PC-9 (cell line): ENCODE measurements at places on chromosomes 11 and 22.

GRCh38 chr11:5643585-5643984 lies 18.8 kb downstream of the TRIM34 start:
- no peaks in the 10 kb centered on the region for H3K36me3 ChIP-seq
- H3K4me3 ChIP-seq, result no peak overlapping the region
- H3K27ac ChIP-seq, result no peak overlapping the region
- DNase-seq, result no peak
- H3K27me3 ChIP-seq, result no peaks in the 10 kb centered on the region
- H3K4me1 ChIP-seq, result no peaks in the 10 kb centered on the region

GRCh38 chr11:9700105-9700801 lies 36.4 kb downstream of the SWAP70 start:
- no peaks in the 10 kb centered on the region for H3K27me3 ChIP-seq
- no peaks in the 10 kb centered on the region for H3K4me1 ChIP-seq
- H3K36me3 ChIP-seq, result no peaks in the 10 kb centered on the region
- H3K4me3 ChIP-seq, result no peak overlapping the region
- DNase-seq, result no peak

DNA sequence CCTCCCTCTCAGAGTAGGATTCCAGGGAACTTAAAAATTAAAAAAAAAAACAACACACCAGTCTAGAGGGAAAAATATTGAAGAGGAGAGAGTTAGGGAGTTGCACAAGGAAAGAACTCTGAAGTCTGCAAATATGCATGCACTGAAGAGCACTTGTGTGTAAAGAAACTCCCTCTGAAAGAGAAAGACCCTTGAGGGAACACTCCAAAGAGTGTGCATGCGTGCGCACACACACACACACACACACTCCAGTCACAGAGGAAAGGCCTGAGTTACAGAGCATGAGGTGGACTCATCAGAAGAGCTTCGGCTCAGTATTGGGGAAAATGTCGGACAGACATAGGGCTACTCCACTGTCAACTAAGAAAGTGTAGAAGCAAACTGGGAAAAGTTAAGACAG lies 30.1 kb downstream of the GGTLC2 start:
- no peak for DNase-seq
- H3K4me1 ChIP-seq, result no peaks in the 10 kb centered on the region
- no peaks in the 10 kb centered on the region for H3K36me3 ChIP-seq
- H3K27ac ChIP-seq, result no peak overlapping the region

DNA sequence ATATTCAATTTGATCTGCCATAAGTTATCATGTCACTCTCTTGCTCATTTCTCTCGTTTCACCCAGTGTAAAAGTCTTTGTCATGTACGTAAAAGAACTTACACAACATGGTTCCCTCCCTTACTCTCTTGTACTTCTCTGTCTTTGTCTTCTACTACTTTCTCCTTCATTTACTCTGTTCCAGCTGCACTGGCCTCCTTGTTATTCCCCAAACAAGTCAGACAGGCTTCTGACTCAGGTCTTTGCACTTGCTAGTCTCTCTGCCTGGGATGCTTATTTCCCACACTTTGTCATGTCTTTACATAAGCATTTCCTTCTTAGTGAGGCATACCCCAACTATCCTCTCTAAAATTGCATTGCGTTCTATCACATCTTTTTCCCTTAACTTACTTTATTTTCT lies 117.3 kb downstream of the CYP2R1 start:
- no peak overlapping the region for H3K4me3 ChIP-seq
- no peaks in the 10 kb centered on the region; the same call in 1 of the 2 replicates for H3K4me1 ChIP-seq
- no peaks in the 10 kb centered on the region for H3K27me3 ChIP-seq
- no peak for DNase-seq

DNA sequence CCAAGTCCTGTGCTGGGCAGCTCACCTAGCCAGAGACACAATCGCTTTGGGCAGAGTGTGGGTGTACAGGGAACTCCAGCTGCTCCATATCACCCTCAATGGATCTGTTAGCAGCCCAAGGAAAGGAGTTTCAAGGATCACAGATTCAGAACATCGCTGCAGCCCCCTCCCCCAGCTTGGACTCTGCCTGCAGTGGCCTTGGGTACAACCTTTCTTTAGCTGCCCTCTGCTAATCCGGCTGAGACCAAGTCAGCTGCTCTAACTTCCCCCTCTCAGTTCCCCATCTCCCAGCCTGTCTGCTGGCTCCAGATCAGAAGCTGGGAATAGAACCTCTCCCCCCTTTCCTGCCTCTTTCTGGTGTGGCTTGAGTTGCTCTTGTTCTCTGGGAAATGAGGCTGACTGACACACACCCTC lies 1.3 kb downstream of the TMEM86A start:
- peaks cover 35% of the 10 kb centered on the region for H3K4me1 ChIP-seq
- DNase-seq, result no peak
- no peak overlapping the region for H3K27ac ChIP-seq
- no peaks in the 10 kb centered on the region for H3K36me3 ChIP-seq

DNA sequence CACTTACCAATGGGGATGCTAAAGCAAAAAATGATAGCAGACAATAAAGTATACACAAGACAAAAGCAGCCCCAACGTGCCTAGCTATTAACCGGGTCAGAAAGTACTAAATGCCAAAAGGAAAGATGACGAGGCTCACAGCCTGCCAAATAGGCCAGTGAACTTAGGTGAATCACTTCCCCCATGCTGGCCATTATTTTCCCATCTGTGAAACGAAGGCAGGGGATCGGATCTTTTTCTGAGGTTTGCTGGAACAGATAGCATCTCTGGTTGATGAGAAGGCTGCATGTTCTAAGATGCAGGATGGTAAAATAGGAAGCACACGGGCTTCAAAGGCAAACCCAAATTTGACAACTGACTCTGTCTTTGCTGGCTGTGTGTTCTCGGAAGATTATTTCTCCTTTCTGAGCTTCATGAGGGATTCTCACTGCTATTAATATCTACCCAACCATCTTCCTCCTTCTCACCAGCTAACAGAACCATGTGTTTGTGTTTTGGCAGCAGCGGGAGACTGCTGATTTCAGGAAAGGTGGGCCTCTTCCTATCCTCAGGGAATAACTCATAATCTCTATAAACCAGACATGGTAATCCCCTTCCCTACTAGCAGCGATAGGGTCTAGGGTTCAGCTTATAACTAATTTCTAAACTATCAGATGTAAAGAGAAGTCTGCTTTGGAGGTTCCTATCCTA lies 390.7 kb downstream of the LARGE1 start:
- no peaks in the 10 kb centered on the region for H3K36me3 ChIP-seq
- H3K27ac ChIP-seq, result no peak overlapping the region
- no peaks in the 10 kb centered on the region for H3K4me1 ChIP-seq
- no peak for DNase-seq

DNA sequence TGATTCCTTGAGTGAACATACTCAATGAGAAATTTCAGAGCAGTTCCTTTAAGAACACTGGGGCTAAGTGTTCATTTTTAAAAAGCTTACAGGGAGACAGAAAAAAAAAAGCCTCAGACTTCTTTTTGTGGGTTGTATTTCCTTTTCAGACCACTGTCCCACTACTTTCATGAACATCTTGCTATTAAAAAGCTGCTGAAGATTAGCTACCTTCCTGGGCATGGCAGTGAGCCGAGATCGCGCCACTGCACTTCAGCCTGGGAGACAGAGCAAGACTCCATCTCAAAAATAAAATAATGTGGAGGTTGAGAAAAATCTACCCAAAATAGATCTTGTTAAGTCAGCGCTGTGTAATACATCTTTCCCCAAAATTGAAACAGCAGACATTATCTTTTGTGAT lies 10.8 kb downstream of the TRAF6 start:
- no peak overlapping the region for H3K27ac ChIP-seq
- H3K4me3 ChIP-seq, result no peak overlapping the region
- no peak for DNase-seq
- peaks cover 30% of the 10 kb centered on the region for H3K36me3 ChIP-seq
- no peaks in the 10 kb centered on the region for H3K27me3 ChIP-seq
- H3K4me1 ChIP-seq, result no peaks in the 10 kb centered on the region

GRCh38 chr11:107180236-107180635 lies 162.0 kb upstream of the GUCY1A2 start:
- H3K36me3 ChIP-seq, result no peaks in the 10 kb centered on the region

DNA sequence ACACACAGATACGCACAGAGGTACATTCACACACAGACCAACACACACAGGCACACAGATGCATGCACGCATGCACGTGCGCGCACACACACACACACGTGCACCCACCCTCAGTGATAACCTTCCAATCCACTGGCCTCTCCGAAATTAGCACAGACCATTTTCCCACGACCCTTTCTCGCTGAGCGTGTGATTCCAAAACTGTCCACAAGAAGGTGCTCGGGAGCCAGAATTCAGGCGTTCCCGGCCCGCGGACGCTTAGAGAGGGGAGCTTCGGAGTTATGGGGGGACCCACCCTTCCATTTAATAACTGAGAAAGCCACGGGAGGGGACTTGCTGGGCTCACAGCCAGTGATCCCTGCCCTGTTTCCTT lies 33.8 kb upstream of the SLC35C1 start:
- peaks cover 81% of the 10 kb centered on the region for H3K27me3 ChIP-seq
- H3K4me1 ChIP-seq, result no peaks in the 10 kb centered on the region
- DNase-seq, result no peak
- H3K4me3 ChIP-seq, result peak overlapping the region; percentile 57
- H3K36me3 ChIP-seq, result no peaks in the 10 kb centered on the region

GRCh38 chr22:40748388-40749355 lies 69.4 kb downstream of the MCHR1 start:
- H3K27ac ChIP-seq, result no peak overlapping the region
- no peak for DNase-seq
- H3K27me3 ChIP-seq, result no peaks in the 10 kb centered on the region
- H3K4me3 ChIP-seq, result no peak overlapping the region
- no peaks in the 10 kb centered on the region for H3K36me3 ChIP-seq

- H3K4me3 ChIP-seq, result no peak overlapping the region
- H3K4me1 ChIP-seq, result no peaks in the 10 kb centered on the region
- peaks cover 55% of the 10 kb centered on the region for H3K27me3 ChIP-seq
- H3K27ac ChIP-seq, result no peak overlapping the region
These were observed 108.0 kb downstream of the KCNQ1OT1 start for GRCh38 chr11:2591805-2592204.

- DNase-seq, result peak; percentile 36
- no peak overlapping the region for H3K4me3 ChIP-seq
- peak overlapping the region; percentile 90 for H3K27ac ChIP-seq
- no peaks in the 10 kb centered on the region for H3K27me3 ChIP-seq
These were observed 93.5 kb downstream of the PDHX start for GRCh38 chr11:35009944-35010342.

DNA sequence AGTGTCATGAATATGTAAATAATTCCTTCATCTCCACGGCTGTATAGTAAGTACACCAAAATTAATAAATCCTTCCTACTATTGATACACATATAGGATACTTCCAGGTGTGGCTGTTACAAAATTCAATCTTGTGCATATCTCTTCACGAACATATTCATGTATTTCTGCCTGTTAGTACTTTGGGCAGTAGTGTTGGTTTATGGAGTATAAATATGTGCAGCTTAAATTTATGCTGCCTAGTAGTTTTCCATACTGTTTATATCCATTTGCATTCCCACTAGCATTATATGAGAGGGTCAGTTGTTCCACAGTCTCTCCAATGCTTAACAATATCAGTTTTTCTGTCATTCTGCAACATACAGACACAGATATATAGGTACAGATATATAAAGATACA lies 3.9 kb upstream of the OR5M8 start:
- no peaks in the 10 kb centered on the region for H3K36me3 ChIP-seq
- no peak overlapping the region for H3K27ac ChIP-seq
- no peak for DNase-seq
- H3K27me3 ChIP-seq, result peaks cover 27% of the 10 kb centered on the region

- no peak overlapping the region for H3K27ac ChIP-seq
- no peak overlapping the region for H3K4me3 ChIP-seq
- H3K4me1 ChIP-seq, result no peaks in the 10 kb centered on the region
- peaks cover 91% of the 10 kb centered on the region for H3K27me3 ChIP-seq
- no peak for DNase-seq
- no peaks in the 10 kb centered on the region for H3K36me3 ChIP-seq
These were observed 28.8 kb downstream of the IGSF9B start for GRCh38 chr11:133927690-133928627.

- H3K27me3 ChIP-seq, result no peaks in the 10 kb centered on the region
- no peak overlapping the region for H3K27ac ChIP-seq
- no peak overlapping the region for H3K4me3 ChIP-seq
- DNase-seq, result no peak
These were observed 13.9 kb downstream of the OTUB1 start for GRCh38 chr11:64000026-64000739.

DNA sequence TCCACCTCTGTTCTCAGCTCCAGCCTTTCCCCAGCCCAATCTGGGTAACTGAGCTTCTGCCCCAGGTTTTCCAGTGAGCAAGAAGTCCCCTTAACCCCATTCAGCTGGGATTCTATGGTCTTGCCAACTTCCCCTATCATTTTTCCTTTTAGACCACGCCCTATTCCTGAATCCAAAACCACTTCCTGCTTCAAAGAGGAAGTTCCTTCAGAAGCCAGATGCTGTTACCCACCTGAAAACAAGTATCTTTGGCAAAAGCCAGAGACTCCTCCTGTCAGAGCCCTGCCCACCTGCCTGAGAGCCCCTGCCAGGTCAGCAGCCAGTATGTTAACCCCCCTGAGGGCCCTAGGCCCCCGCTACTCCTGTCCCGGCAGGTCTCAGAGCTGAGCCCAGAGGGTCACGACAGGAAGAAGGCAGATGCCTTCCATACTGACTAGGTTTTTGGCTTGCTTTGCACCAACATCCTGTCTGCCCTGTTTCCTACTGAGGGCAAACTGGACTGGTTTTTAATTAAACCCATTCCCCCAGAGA lies 20.3 kb upstream of the MICAL2 start:
- H3K27ac ChIP-seq, result peak overlapping the region; percentile 100
- peak; percentile 89 for DNase-seq
- H3K36me3 ChIP-seq, result no peaks in the 10 kb centered on the region
- H3K4me1 ChIP-seq, result peaks cover 77% of the 10 kb centered on the region

DNA sequence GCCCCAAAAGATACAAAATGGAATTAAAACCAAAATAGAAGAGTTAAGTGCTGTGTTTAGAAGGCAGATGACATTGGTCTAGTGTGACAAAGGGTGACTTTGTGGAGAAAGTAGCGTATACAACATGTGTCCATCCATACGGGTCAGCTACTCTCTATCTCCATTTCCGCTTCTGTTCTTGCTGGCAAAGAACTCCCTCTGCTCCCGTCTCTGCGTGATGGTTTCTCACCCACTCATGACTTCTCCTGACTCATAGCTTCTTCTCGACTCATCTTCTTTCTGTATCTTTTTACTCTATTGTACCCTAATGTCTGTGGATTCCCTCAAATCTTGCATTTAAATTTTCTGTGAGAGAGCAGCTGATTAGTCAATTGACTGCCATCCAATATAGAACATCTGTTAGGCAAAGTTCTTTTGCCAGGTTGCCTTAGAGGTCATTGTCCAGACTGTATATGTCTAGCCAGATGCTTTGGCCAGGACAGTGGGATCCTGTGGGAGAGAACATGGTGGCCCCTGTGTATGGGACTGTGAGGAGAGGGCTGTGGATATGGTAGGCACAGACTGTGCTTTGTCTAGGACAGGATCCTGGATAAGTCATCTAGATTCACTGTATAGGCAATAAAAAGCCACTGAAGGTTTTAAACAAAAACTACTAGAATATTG lies 28.4 kb downstream of the MMP13 start:
- no peak overlapping the region for H3K27ac ChIP-seq
- no peaks in the 10 kb centered on the region for H3K4me1 ChIP-seq
- 0 out of 2 replicates have a peak, but pooled peaks cover 4% of the 10 kb centered on the region for H3K27me3 ChIP-seq
- no peak overlapping the region for H3K4me3 ChIP-seq
- no peaks in the 10 kb centered on the region for H3K36me3 ChIP-seq
